ENCODE measurements at places on chromosomes 6 and 20.

DNA sequence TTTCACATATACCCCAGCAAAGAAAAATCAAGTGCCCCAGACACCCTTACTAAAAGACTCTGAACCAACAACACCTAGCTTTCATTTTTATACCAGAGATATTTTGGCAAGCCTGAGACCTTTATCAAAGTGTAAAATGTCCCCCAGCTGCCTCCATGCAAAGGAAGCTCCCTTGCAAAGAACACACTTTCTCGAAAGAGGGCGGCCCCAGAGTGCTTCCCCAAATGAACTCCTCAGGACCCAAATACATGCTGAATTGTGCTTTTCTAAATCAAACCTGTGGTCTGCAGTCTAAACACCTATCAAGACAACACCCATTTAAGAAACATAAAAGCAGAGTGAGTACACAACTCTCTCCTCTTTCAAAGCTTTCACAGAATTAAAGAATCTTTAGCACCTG is 490 bp downstream of the IPCEF1 start:
- no peak for DNase-seq

GRCh38 chr20:42161228-42161829 is 543.2 kb upstream of the CHD6 start:
- DNase-seq, result no peak

DNA sequence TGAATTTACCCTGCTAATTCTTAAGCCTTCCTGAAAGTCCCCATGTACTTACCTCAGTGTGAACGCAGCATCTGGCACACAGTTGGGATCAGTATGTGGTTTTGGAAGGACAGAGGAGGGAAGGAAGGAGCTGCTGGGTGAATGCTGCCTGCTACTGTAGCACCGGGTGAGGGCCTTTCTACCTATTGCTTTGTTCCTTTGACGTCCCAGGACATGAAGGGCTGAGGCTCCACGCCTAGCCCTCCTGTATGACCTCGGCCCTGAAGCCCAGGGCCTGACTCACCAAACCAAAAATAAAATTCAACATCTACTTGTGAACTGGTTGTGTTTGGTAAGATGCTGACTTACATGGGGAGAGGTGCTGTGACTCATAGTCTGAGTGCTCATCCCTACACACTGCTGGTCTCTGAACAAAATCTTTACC is 51.1 kb downstream of the ARID1B start:
- DNase-seq, result peak; percentile 75

DNA sequence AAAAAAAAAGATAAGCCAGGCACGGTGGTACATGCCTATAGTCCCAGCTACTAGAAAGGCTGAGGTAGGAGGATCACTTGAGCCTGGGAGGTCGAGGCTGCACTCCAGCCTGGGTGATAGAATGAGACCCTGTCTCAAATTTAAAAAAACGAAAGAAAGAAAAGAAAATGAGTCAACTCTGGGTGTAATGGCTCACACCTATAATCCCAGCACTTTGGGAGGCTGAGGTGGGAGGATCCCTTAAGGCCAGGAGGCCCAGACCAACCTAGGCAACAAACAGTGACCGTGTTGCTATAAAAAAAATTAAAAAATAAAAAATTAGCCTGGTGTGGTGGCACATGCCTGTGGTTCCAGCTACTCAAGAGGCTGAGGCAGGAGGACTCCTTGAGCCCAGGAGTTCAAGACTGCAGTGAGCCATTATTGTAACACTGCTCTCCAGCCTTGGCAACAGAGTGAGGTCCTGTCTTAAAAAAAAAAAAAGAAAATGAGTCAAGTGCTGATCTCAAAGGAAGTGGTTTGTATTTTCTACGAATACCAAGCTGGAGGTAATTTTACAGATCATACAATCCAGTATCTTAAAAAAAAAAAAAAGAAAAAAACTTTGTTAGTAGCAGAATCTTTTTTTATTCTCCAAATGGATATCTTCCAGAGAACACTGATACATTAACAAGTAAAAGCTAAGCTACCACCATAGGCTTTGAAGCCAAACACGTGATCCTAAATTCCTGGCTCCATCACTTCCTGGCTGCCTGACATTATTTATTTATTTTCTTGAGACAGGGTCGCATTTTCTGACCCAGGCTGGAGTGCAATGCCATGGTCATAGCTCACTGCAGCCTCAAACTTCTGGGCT is 5.7 kb downstream of the COMMD7 start:
- no peak for DNase-seq

DNA sequence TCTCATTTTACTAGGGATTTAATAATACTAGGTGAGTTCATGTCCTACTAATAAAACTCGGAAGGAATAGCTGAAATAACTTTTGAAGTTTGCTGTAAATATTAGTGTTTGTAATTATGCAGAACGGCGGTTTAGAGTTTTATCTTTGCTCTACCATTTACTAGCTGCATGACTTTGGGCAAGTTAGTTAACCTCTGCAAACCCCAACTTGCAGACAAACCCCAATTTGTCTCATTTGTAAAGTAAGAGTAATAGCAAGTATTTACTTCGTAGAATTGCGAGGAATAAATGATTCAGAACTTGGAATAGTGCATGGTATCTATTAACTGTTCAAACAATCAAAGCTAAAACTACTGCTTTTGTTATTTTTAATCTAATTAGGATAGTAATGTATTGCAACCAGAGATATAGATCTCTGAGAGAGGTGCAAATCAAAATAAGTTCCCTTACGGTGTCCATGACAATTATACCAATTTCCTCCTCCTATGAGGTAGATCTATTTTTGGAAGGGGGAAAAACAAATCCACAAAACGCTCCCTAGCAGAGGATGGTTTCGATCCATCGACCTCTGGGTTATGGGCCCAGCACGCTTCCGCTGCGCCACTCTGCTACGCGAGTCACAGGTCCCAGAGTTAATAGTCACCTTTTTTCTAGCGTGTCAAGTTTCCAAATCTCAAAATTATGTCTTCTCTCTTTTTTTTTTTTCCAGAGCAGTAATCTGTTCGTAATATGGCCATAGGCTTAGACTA is 35.1 kb upstream of the BTN3A2 start:
- no peak for DNase-seq

DNA sequence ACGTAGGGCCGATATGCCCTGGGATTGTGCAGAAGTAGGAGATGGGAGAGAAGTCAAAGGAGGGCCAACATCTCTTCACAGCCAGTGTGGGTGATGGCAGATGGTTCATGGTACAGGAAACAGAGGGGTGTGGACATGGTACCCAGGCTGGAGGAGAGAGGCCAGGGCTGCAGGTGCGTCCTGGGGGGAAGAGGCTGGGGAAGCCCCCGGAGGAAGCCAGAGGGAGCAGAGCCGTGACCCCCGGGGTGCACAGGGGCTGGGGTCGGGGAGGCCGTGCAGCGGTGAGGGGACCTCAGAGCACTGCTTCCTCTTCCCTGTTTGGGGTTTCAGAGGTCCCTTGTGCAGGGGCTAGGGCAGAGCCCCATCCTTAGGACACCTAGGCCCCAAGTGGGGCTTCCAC is 11.2 kb upstream of the ZBTB46 start:
- DNase-seq, result no peak

- peak; percentile 62 for DNase-seq
Measured at GRCh38 chr6:36853325-36853724, 14.1 kb upstream of the CPNE5 start.

DNA sequence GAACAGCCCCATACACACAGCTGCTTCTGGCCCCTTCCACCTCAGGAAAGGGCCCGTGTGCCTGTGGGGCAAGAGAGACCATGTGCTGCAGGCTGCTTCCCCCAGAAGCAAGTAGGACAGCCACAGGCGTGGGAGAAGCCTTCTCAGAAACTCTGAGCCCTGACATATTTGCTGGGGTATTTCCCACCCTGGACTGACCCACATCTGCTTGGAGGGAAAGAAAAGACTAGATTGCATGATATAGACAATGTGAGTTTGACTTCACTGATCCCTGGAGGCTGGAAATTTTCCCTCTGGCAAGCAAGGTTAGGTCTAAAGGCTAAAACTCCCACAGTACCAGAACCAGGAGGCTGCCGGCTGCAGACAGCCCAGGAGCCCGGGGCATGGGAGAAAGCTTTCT is 213.3 kb upstream of the SSTR4 start:
- no peak for DNase-seq

GRCh38 chr6:150212778-150213177 is 69.9 kb downstream of the PPP1R14C start:
- no peak for DNase-seq

- no peak for DNase-seq
Measured at GRCh38 chr20:61494763-61495575, 242.9 kb downstream of the CDH4 start.

GRCh38 chr6:14309951-14310445 is 192.4 kb downstream of the CD83 start:
- DNase-seq, result no peak

DNA sequence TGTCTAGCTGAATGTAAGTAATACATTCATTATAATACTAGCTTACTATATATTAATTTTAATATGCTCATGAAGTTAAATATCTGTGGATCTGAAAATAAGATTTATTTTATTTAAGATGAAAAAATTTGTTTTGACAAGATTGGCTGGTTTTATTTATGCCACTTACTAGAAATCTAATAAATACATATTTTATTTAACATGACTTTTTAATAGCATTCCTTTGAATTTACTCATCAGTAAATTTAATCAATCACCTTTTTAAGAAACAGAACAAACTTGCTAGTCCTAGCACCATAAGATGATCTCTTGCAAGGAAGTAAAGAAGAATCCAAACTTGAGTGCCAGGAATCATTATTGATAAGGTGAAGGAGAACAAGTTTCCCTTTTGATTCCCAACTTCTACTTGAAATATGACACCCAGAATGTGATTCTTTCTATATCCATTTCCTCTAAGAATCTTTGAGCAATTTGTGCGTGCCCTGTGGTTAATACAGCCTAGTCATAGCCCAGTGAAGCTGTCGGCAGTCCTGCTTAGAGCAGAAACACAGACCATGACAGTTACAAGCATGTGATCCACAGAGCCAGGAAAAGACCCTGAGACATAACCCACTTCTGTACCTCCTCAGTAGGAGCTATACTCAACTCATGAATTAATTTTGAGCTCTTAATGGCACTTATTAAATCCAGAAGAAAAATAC is 282.3 kb upstream of the QKI start:
- peak; percentile 7 for DNase-seq

DNA sequence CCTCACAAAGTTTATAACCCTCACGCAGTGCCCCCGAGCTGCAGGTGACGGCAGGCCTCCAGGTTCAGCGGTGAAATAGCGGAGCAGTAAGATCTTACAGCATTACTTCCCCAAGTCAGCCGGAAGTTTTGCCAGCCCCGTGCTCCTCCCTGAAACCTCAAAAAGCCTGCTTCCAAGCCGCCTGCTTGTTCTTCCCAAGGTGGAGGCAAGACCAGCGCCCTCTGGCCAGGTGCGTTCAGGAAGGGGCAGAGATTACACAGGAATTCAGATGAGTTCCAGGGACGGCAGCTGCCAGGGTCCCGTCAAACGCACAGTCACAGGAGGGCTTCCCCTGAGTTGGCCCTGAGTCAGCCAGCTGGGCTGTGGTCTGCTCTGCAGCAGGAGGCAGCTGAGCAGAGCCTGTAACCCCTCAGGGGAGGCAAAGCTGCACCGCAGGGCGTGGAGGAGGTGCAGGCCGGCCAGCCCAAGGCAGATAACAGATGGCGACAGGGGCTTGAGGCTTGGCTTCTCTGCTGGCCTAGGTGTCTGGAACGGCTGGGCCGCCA is 124.1 kb upstream of the RPS6KA2 start:
- DNase-seq, result peak; percentile 31

GRCh38 chr6:97215157-97215769 is 67.8 kb downstream of the MMS22L start:
- DNase-seq, result peak; percentile 25

GRCh38 chr6:84738996-84739865 is 25.2 kb downstream of the TBX18 start:
- no peak for DNase-seq

DNA sequence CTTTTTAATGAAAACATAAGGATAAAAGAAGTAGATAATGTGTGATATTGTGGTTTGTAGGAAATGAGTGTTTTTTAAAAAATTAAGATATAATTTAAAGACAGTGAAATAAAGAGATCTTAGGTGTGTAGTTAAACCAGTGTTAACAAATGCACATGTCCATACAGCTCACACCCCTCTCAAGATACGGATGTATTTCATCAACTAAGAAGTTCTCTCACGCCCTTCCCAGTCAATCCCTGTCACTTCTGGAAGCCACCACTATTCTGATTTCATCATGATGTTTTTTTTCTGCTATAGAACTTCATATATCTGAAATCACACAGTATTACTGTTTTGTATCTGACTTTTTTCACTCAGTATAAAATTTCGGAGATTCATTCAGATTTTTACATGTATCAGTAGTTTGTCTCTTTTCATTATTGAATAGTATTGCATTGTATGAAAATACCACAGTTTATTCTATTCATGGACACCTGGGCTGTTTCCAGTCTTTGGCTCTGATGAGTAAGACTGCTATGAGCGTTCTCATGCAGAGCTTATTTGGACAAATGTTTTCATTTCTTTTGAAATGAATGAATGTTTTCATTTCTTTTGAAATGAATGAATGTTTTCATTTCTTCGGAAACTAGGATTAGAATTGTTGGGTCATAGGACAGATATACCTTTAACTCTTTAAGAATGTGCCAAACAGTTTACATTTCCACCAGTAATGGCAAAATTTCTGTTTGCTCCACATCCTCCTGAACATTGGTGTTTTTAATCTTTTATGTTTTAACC is 49.7 kb upstream of the ELOVL5 start:
- DNase-seq, result no peak

DNA sequence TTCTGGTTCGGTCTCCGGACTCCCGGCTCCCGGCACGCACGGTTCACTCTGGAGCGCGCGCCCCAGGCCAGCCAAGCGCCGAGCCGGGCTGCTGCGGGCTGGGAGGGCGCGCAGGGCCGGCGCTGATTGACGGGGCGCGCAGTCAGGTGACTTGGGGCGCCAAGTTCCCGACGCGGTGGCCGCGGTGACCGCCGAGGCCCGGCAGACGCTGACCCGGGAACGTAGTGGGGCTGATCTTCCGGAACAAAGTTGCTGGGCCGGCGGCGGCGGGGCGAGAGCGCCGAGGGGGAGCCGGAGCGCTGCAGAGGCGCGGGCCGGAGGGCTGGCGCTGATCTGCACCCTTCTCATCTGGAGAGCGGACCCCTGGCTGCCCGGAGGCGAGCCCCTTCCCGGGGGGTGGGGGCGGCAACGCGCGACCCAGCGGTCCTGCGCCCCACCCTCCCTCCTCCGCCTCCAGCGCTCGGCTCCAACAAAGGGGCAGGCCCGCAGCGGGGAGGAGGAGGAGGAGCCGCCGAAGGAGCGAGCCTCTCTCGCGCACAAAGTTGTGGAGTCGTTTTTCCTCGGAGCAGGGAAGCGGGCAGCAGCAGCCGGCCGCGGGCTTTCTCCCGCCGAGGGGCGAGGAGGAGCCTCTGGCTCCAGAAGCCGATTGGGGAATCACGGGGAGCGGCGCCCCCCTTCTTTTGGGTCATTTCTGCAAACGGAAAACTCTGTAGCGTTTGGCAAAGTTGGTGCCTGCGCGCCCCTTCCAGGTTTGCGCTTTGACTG is at the start of gene UTRN:
Gene UTRN (plus strand): TSS at position 553 of the 765 bp plus-strand sequence. CDS start 6,494 bp downstream, outside the sequence.
- DNase-seq, result peak; percentile 56

DNA sequence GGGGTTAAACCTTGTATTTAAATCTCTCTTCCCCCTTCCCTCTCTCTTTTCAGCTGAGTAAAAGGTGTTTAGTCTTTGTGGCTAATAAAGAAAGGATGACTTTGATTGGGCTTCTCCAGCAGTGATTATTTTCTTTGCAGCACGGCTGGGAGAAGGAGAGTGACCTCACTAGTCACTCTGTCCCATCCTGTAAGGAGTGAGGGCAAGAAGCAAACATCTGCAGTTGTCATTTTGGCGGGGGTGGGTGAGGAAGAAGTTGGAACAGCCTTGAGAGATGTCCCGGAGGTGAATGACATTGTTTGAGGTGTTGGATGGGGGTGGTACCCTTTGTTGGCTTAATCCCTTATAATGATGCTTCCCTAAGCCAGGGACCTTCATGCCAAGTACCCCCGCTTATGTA is 223.6 kb downstream of the EYA2 start:
- DNase-seq, result no peak

- DNase-seq, result no peak
Measured at GRCh38 chr6:35206346-35206745, 7.4 kb upstream of the SCUBE3 start.

Data from skeletal muscle cell (primary cell).